ENCODE measurements at places on chromosomes 12 and 14.

DNA sequence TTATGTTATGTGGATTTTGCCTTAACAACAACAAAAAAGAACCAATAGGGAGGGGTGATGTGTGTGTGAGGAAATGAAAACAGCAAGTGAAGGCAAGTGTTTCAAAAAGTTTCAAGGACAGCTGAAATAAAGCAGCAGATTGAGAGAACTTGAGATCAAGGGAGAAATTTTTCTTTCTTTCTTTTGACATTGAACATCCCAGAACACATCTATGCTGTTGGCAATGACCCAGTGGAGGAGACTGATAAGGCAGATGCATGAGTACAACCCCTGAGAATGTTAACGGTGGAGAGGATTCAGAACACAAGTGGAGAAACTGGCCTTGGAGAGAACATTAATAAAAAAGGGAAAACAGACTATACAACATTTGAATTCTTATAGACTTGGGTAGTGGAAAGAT lies 2.9 kb downstream of the LLPH start:
- DNase-seq, result no peak

DNA sequence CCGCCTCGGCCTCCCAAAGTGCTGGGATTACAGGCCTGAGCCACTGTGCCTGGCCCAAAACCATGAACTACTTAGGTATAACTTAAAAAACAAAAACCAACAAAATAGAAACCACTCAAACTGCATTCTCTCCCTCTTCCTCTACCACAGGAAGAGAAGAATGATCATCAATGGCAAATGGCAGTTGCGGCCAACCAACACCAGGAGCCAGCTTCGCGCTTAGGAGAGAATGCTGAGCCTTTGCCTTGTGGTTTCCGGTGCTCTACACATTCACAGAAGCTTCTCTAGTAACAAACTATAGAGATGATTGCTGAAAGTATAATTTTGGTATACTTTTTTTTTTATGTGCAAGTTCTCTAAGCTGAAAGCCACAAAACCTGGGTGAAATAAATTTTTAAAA lies 17.1 kb downstream of the CATSPERB start:
- DNase-seq, result no peak

DNA sequence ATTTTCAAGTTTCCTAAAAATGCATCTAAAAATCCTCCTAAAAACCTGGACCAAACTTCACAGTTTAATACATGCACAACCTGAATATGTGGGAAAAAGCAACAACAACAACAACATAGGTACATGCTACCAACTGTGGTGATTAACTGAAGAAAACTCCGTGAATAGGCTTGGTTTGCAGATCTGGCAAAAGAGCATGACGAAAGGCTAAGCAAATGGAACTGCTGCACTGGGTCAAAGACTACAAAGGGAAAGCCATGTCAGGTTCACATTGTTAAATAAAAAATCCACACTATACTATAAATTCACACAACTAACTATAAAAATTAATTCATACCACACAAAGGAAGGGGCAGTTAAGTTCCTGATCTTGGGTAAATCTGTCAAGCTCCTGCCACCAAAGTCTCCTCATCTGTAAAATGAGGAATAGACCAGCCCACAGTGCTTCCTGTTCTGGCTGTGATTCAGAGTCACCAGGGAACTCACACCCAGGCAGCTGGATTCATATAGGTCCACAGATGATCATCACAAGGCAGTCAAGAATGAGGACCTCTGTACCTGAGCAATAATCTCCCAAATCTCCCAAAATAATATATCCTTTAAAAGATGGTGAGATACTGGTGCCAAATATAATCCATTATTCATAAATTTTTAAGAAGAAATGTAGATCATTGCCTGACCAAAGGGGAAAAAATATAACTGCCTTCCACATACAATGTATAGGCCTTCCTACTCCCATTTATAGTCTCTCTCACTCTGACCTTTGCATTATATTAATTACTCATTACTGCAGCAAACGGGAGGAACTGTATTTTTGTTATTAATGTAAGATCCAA lies 7.0 kb downstream of the CORO1C start:
- no peak for DNase-seq

GRCh38 chr12:91627225-91627624 lies 444.6 kb upstream of the DCN start:
- DNase-seq, result no peak

GRCh38 chr12:31220633-31221550 lies 105.1 kb downstream of the SINHCAF start:
- no peak for DNase-seq

DNA sequence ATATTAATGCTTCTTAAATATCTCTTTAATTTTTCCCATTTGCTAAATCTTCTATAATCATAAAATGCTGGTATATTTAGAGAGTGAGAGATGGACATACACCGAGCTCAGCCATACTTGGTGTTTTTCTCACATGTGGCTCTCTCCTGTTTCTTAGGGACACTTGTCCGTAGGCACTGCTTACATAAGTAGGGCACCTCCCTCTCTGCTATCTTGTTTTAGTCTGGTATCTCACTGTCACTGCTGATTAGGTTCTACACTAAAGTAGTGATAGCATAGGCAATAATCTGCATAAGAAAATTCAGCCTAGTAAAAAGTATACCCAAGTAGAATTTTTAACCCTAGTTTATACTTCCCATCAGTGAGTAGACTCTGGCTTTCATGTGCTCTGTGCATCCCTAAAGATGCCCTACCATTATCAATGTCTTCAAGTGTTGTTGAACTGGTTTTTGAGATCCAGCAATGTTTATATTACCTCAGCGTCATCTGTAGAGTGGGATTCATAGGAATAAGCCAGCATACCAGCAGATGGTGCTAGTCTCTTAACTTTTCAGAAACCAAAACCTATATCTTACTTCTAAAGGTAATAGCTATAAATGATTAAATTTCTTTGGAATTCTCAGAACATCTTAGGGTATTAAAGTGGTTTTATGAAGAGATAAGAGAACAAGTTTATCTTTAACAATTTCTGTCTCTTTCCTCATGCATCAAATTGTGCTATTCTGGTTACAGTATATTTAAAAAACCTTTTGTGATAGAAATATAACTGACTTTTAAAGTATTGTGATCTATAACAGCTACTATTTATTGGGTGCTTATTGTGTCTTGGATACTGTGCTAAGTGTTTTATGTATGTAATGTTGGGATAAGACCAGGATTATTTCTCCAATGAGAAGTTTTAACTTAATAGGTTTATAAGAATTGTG lies 32.9 kb downstream of the ARID2 start:
- peak; percentile 34 for DNase-seq

- DNase-seq, result no peak
These were observed 190.4 kb upstream of the DIO3 start for GRCh38 chr14:101370593-101371569.

GRCh38 chr14:99677231-99678140 lies 6.6 kb upstream of the CYP46A1 start:
- DNase-seq, result no peak

- no peak for DNase-seq
These were observed 31.0 kb upstream of the TC2N start for GRCh38 chr14:91898372-91898771.

- DNase-seq, result no peak
These were observed 602 bp downstream of the PMEL start for GRCh38 chr12:55965240-55965639.

- DNase-seq, result peak; percentile 63
These were observed 32.0 kb upstream of the SELPLG start for GRCh38 chr12:108665608-108666202.

DNA sequence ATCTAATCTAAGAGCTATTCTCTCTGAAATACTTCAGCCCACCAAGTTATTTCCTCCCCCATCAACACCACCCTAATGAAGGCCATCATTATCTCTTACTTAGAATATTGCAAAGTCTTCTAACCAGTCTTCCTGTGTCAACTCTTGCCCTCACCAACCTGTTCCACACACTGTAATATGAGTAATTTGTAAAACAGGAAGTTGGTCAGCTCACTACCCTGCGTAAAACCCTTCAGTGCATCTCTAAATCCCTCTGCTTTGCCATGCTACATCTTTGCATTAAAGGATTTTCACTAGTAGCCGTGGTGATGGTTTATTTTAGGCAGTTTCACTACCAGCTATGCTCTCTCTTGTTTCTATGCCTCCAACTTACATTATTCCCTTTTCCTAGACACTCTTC lies 70.0 kb downstream of the KIF21A start:
- peak; percentile 6 for DNase-seq

DNA sequence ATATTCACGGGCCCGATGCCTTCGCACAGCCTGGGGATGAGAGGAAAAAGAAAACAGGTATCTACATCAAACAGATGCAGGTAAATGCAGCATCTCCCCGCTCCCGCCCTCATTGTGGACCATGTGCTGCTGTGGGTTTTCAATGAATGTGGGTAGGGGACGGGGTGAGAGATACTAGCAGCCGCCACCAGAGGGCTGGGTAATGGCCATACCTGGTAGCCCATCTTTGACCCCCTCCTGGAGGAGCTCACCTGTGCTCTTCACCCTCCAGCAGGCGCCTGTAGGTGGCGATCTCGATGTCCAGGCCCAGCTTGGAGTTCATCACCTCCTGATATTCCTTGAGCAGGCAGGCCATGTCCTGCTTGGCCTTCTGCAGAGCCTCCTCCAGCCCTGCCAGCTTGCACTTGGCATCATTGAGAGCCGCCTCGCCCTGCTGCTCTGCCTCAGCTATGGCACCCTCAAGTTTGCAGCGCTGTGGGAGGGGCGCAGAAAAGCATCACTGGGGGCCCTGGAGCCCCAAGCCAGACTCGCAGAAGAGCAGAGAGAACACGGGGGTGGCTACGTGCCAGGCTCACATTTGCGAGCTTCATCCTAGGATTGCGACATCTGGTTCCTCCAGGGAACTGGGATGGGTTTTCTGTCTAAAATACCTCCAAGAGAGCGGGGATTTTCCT lies 10.2 kb downstream of the KRT82 start:
- DNase-seq, result peak; percentile 25

- DNase-seq, result no peak
These were observed 280.9 kb upstream of the FLRT2 start for GRCh38 chr14:85248881-85249635.

All from NCI-H82 (cell line).